Stimulated activated CD8-positive, alpha-beta memory T cell treated with anti-CD3 and anti-CD28 coated beads, Interleukin-12 subunit alpha, Interleukin-12 subunit beta, amount 100 ng/mL, for 4 hours (primary cell): ENCODE measurements at places on chromosomes 4 and X.

GRCh38 chr4:140626661-140627376, 58.1 kb upstream of the UCP1 start:
- no peak for DNase-seq

GRCh38 chr4:58127680-58128079, 1017.5 kb upstream of the IGFBP7 start:
- no peak for DNase-seq

DNA sequence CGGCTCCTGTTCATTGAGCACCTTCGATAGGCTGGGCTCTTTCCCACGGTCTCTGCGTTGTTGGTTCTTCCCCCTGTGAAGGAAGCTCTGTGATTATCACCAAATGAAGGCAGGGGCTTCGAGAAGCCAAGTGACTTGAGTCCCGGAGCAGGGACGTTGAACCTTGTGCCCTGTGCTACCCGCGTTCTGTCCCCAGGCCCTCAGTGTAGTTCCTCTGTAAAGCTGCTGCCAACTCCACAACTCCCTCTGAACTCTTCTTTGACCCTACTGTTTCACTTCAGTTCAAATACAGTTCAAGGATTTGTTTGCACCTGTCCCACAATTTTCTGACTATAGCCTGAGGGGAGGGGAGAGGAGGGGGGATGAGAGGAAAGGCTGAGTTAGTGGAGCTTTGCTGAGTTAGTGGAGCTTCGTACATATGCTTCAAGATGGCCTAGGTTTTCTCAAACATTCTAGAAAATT, 635 bp upstream of the PHF8 start:
- no peak for DNase-seq

- DNase-seq = no peak
These were observed 27.3 kb upstream of the KIAA0232 start for GRCh38 chr4:6755088-6755753.

DNA sequence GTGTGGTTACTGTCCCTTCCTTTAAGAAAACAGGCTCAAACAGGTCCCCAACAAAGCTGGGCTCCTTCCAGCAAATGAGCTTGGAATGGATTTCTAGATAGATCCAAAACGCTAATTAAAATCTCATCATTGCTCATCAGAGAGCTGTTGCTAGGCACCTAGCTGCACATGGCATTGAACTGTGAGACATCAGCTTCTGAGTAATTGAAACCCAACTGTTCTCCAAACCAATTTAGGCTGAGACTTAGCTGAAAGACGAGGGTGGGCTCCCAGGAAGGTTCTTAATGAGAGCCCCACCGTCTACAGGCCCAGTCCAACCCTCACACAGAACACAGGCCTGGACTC, 59.1 kb downstream of the FAM184B start:
- DNase-seq = no peak

GRCh38 chr4:148078061-148078460, 346.2 kb downstream of the ARHGAP10 start:
- DNase-seq = no peak
